Effector CD8-positive, alpha-beta T cell (primary cell): ENCODE measurements at places on chromosomes 12 and 14.

- DNase-seq, result no peak
These were observed 945.8 kb downstream of the DIO2 start for GRCh38 chr14:79265366-79265946.

DNA sequence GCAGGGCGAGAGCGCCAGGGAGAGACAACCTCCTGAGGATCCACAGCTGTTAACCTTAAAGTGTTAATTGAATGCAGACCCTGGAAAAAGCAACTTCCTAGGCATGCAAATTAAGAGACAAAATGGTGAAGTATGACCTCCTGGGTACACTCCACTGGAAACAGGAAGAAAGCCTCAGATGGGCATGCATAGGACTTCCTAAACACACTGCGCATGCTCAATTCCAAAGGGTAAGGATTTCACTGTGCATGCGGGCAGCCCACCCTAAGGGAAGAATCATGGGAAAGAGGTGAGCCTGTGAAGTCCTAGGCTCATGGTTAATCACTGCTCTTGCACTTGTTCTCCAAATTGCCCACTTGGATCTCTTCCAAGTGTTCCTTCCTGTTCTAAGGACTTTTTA, 80.5 kb upstream of the CAPRIN2 start:
- DNase-seq, result no peak

DNA sequence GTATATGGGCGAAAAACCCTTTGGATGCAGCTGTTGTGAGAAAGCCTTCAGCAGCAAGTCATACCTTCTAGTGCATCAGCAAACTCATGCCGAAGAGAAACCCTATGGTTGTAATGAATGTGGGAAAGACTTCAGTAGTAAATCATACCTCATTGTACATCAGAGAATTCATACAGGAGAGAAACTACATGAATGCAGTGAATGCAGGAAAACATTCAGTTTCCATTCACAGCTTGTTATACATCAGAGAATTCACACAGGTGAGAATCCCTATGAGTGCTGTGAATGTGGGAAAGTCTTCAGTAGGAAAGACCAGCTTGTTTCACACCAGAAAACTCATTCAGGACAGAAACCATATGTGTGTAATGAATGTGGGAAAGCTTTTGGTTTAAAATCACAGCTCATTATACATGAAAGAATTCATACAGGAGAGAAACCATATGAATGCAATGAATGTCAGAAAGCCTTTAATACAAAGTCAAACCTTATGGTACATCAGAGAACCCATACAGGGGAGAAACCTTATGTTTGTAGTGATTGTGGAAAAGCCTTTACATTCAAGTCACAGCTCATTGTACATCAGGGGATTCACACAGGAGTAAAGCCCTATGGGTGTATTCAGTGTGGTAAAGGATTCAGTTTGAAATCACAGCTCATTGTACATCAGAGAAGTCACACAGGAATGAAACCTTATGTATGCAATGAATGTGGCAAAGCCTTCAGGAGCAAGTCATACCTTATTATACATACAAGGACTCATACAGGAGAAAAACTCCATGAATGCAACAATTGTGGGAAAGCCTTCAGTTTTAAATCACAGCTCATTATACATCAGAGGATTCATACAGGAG, 21.4 kb downstream of the ZNF268 start:
- DNase-seq, result no peak

DNA sequence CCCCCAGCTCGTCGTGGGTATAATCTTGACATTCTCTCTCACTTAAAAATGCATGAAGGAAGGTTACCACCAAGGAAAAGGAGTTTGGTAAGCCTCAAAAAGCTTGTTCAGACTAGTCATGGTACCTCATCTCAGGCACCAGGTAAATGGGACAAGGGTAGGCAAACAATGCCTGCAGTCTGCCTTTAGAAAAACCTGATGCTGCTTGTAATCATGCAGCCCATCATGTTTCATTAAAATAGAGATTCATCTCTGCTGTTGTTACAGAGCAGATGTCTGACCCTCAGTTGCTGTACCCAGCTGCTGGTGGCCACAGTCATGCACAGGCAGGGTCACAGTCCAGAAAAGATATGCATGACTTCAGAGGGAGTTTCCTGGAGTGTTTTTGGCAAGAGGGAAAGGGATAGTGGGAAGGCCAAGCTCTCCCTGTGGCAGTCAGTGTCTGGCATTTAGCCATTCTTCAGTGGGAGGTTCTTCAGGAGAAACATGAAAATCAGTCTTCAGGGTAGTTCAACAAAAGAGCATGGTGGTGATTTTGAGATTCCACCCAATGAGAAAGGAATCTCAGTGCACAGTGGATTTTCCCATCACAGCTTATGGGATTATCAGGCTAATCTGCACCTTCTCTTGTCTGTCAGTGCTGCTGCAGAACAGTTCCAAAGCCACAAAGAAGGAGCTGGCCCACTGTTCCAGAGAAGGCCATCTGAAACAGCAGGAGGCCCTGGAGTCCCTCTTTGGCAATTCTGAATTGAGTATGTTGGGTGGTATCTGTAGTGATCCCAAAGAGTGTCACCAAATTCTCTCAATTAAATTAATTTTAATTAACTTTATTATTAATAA, 202.7 kb upstream of the FRMD6 start:
- no peak for DNase-seq

- DNase-seq, result no peak
These were observed 91.8 kb upstream of the KCNA1 start for GRCh38 chr12:4817880-4818279.

DNA sequence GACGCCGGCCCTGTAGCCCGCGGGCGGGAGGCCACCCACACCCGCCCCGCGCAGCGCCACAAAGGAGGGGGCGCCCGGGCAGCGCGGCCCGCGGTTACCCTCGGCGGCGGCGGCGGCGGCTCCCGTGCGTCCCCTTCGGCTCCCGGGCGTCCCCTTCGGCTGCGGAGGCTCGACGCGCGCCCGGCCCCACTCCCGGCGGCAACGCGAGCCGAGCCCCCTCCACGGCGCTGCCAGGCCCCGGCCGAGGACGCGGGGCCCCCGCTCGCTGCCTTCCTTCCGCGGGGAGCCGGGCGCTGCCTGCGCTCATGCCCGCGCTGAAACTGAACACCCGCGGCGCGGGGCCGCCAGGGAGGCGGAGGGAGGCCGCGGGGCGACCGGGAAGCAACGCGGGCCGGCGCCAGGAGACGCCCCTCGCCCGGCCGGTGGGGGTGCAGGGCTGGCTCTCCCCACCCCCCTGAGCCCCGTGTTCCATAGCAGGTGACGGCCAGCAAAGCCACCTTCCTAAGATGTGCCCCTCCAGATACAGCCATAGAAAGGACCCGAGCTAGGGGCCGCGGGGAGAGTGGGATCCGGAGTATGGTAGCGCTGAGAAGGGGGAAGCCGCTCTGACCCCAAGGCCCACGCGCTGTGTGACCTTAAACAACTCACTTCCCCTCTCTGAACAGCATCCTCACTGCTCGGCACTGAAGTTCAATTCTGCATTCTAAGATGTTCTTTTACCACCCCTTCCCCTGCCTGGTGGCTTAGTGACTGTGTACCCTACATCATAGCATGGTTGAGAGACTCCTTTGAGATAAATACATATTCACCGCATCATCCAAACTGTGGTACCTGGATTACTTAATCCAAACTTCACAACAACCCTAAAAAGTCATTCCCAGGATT, 42.8 kb downstream of the KDM2B start:
- DNase-seq, result no peak

DNA sequence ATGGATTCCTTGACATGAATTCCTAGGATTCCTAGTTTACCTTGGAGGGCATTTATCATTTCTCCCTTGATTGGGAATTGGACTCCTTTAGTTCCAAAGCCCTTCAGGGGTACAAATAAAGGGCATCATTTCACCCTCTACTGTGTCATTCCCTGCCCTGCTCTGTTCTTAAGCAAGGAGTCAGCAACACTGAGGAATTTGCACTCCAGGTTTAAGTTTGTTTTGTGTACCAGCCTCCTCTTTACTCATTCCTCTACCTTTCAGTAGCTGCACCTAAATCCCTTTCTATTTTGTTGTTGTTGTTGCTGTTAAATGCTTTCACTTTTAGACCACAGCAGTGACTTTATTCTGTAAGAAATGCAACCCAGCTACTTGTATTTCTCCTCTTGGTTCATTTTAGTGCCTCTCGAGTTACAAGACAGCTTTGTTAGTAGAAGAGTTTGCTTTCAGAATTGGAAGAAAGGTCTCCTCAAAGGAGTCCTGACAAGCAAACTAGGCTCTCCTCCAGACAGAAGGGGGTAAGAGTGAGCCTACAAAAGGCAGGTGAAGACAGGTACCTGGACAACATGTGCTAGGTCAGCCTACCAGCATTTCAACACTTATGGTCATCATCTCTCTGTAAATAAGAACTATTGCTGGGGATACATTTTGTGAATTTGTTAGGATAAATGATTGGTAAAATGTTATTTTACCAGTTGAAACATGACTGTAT, 90.0 kb downstream of the RMST start:
- no peak for DNase-seq
